ENCODE measurements at places on chromosomes 3 and 15.

GRCh38 chr3:98812851-98813374 lies 49.8 kb downstream of the ST3GAL6 start:
- no peak for DNase-seq

DNA sequence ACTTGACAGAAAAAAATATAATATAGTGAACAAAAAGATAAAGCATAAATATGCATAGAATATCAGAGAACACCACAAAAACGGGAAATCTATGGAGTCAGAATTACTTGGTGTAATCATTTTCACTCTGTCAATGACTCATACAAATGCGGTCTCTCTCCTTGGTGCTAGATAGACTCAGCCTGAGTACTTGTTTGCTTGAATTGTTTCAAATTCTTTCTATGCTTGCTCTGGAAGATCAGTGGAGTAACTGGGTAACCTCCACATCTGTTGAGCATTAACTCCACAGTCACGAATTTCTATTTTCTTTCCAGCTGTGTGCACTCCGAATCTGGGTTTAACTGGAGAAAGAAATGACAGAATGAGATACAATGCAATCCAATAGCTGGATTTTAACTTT lies 760.4 kb downstream of the ZPLD1 start:
- no peak for DNase-seq

DNA sequence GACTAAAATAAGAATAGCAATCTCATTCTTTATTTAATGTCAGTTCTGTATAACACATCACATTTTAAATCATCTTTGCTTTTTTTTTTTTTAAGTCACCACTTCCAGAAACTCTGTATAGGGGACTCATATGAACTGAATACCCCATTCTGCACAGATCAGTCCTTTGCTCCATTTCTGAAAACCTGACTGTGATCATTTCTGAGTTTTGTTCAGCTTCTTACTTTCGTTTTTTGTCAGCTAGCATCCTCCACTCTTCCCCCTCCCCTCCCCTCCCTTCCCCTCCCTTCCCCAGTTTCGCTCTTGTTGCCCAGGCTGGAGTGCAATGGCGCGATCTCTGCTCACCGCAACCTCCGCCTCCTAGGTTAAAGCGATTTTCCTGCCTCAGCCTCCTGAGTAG lies 49.8 kb upstream of the SGO1 start:
- no peak for DNase-seq

GRCh38 chr3:42647821-42648459 lies 5.6 kb upstream of the ZBTB47 start:
- DNase-seq = no peak

DNA sequence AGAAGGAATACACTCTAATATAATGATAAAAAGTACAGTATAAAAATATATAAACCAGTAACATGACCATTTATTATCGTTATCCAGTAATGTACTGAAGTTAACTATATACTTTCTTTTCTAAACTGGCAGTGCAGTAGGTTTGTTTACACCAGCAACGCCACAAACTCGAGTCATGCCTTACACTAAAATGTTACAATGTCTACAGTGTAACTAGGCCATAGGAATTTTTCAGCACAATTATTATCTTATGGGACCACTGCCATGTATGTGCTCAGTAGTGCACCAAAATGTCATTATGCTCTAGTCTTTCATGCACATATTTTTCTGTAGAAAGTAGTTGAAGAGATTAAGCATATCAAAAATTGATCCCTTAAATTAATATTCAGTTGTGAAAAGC lies 609.8 kb upstream of the BCHE start:
- DNase-seq = no peak

DNA sequence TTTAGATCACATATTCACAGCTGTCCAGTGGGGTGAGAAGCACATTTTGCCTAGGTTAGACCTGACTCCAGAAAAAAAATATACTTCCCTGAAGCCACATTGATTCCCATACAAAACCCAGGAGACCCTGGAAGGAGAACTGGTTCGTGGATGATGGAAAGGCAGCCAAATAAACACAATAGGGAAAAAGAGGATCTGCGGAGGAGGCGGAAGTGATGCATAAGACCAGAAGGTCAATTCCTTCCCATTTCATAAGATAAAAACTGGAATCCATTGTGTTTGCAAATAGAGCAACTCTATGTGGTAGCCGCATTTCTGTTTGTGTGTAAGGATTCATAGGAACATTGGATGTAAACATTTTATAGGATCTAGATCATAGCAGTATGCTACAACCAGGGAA lies 781.9 kb upstream of the GRM7 start:
- DNase-seq = no peak

DNA sequence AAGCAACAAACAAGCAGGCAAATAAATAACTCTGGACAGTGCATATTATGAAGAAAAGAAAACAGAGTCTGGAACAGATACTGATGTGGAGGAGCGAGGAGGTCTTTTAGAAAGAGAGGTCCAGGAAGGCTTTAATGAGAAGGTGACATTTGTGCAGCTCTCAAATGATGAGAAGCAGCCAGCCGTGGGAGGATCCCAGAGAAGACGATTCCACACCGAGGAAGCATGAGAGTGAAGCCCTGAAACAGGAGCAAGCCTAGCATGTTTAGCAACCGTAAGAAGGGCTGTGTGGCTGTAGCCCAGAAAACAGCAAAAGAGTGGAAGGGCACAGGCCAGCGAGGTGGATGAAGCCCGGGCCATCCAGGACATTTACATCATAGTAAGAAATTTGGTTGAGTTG lies 93.1 kb downstream of the RAD18 start:
- no peak for DNase-seq

DNA sequence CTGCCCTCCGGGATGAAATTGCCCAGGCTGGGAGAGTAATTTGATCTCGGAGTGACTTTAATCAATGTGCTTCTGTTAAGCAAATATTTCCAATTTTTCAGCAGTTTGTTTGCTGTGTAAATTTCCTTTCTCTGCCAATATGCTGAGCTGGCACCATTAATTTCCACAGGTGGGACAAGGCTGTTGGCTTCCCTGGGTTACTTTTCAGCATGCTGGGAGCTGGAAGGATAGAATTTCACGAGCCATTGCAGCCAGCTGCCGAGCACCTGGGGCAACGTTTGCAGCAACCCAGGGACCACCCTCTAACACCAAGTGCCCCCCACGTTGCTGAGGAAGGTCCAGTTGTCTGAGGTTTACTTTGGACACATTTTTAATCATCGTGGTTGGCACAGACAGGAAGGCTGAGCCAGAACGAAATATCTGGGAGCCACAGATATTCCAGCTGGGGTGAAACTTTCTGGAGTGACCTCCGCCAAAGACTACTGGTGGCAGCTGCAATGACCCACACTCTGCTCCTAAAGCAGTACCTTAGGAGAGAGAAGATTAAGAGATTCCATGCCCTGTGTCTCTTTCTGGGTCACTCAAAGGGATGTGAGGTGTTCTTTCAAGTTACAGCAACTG lies 293.3 kb upstream of the RGMA start:
- DNase-seq = no peak

- no peak for DNase-seq
Observed at GRCh38 chr3:12507591-12508281, 23.5 kb downstream of the TSEN2 start.
